Activated CD4-positive, alpha-beta memory T cell treated with anti-CD3 and anti-CD28 coated beads for 36 hours (primary cell): ENCODE measurements at places on chromosomes 13 and 19.

DNA sequence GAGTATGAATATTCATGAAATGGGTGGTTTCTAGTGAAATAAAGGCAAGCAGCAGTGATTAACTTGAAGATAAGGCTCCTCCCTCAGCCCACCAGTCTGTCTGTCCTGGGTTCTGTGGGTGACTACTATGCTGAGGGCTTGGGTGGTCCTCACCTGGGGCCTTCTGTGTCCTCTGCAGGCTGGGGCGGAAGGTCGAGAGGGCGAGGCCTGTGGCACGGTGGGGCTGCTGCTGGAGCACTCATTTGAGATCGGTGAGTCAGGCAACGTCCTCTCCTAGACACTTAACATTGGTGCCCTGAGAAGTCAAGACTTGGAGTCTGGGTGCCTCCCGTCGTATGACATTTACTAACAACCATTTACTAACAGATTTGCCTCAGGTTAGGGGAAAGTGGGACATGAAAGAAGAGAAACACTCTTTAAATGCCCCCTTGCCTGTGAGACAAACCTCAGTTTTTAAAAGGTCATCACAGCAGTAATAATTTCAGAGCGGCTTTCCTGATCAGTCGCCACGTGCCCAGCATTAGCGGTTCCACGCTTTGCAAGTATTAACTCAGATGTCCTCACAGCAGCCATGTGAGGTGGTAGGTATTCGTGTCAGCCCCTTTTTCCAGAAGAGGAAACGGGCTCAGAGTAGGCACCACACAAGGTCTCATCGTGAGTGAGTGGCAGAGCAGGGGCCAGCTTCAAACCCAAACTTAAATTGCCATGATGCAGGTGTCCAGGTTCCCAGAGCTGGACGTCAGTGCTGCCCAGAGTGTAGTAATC is 1.3 kb upstream of the GARIN5A start:
- no peak for DNase-seq

DNA sequence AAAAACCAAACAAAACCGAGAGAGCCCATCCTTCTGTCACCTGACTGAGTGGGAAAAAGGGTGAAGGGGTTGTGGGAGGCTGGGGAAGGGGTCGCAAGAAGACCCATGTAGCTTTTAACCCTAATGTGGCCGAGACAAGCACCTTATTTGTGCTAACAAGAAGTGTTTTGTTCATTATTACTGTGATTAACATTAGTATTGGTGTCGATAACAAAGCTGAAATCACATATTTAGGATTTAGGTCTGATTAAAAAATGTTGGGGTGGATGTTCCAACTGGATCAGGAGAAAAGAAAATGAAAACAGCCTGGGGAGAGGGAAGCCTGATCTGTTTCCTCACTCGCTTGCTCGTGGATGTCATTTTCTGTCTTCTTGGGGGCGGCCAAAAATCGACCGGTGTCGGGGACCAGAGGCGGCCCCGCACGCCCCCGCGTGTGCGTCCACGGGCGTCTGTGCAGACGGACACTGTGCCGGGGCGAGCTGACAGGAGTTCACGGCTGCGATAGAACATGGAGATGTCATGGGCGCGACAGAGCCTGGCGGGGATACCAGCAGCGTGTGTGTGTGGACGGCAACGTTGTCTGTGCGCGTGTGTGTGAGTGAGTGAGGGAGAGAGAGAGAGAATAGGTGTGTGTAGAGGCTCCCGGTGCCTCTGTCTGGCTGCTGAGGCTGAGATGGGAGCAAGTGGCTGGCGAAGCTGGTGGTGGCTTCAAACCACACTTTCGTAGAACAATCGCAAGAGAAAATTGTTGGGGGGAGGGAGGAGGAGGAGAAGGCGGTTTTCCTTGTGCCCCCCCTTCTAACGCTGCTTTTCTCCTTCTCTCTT is 29.1 kb downstream of the NFIX start:
- DNase-seq = no peak

DNA sequence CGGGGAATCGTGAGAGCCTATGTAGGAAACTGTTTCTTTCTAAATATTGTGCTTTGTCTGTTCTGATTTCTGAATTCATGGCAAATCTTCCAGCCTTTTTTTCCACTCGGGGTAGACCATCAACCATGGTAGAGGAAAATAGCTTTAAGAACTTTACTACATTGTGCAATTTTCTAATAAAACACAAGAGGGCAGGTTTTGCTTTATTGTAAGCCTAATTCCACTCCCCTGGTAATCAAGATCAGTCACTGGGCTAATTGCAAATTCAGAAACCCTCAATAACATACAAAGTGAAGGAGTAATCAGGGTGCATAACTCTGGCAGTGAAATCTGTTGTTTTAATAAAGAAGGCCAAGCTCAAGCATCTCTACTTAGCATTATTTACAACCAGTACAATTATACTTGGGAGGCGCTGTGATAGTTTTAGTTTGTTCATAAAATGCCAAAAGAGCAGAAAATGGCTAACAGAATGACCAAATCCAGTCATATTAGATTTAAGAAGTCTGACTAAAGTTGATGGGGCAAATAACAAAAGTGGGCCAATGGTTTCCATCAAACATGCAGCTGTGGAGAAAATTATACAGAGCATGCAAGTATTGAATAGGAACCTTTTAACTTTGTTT is 43.8 kb downstream of the DCT start:
- no peak for DNase-seq

GRCh38 chr13:48571126-48571913 is 38.4 kb upstream of the RCBTB2 start:
- no peak for DNase-seq

GRCh38 chr19:43562698-43563241 is 12.6 kb downstream of the XRCC1 start:
- DNase-seq = peak; percentile 86

DNA sequence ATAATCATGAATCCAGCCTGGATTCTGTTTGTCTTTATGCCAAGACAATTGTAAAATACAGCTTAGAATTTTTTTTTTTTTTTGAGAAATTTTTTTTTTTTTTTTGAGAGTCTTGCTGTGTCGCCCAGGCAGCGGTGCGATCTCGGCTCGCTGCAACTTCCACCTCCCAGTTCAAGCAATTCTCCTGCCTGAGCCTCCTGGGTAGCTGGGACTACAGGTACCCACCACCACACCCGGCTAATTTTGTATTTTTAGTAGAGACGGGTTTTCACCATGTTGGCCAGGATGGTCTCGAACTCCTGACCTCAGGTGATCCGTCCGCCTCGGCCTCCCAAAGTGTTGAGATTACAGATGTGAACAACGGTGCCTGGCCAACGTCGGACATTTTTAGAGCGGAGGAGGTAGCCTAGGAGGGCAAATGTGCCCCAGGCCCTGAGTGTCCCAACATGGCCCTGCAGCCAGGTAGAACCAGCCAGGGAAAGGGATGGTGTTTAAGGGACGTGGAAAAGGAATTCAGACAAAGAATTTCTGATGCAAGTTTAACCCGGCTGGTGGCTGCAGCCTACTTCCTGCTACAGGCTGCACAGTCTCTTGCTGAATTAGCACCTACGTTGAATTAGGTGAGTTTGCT is 89.8 kb downstream of the GNG7 start:
- DNase-seq = no peak

DNA sequence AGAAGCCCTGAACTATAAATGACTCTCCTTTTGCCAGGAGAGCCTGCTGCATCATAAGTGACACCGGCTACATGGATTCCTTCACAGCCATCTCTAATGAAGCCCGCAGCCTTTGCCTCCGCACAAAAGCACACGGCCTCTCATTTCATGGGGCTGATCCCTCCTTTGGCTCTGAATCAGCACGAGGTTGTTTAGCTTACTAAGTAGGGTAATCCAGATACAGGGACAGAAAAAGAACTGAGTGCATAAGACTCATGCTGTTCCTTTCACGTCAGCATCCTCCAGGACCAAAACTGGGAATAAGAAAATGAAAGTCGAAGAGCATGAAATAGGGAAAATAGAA is 136.3 kb downstream of the DCT start:
- DNase-seq = no peak

- no peak for DNase-seq
Observed at GRCh38 chr13:33079960-33080359, 63.7 kb downstream of the KL start.

DNA sequence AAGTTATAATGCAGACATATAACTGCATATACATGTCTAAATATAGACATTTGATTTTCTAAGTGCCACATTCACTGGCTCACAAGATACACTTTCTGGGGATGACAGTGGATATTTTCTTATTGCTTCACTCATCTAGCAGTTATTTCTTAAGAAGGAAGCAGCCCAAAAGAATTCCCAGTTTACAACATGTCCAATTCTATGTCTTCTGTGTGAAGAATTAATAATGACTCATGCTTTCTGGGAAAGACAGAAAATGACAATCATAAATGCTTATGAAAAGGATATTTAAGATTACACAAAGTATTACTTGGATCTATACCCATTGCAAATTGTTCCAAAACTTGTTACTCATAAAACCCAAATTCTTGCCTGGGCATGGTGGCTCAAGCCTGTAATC is 543.4 kb downstream of the SUCLA2 start:
- DNase-seq = no peak

- DNase-seq = no peak
Observed at GRCh38 chr13:38662362-38662761, 24.5 kb upstream of the FREM2 start.

- peak; percentile 83 for DNase-seq
Observed at GRCh38 chr19:588093-588740, 1.5 kb upstream of the HCN2 start.

GRCh38 chr13:86681223-86681622 is 882.0 kb upstream of the SLITRK6 start:
- no peak for DNase-seq

GRCh38 chr13:113907635-113908617 is 44.0 kb upstream of the GAS6 start:
- DNase-seq = no peak

GRCh38 chr19:31349160-31349881 is at the start of gene TSHZ3:
TSS of gene TSHZ3 (minus strand) at chr19:31349436. CDS start at chr19:31349219, 217 bp downstream.
- peak; percentile 67 for DNase-seq

- peak; percentile 21 for DNase-seq
Observed at GRCh38 chr19:38676023-38676877, 28.8 kb downstream of the ACTN4 start.

DNA sequence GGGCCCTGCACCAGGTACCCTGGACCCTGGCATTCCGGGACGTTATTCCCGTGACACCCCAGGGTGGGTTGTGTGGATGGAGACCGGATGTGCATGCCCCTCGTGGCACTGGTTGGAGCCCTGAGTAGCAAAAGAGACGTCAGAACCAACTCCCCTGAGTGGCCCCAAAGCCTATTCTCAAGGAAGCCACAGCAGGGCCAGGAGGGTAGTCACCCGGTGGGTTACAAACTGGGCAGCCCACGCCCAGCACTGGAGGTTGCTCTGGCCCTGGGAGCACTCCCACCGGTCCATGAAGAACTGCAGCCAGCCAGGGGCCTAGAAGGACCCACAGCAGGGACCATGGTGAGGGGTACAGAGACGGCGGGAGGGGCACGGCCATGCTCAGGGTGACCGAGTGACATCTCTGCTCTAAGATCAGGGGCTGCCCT is 7.5 kb downstream of the KLF16 start:
- DNase-seq = peak; percentile 71

DNA sequence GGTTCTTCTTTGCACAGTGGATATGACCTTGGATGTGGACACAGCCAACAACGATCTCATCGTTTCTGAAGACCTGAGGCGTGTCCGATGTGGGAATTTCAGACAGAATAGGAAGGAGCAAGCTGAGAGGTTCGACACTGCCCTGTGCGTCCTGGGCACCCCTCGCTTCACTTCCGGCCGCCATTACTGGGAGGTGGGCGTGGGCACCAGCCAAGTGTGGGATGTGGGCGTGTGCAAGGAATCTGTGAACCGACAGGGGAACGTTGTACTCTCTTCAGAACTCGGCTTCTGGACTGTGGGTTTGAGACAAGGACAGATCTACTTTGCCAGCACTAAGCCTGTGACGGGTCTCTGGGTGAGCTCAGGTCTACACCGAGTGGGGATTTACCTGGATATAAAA is 9.4 kb downstream of the RFPL4AL1 start:
- no peak for DNase-seq

DNA sequence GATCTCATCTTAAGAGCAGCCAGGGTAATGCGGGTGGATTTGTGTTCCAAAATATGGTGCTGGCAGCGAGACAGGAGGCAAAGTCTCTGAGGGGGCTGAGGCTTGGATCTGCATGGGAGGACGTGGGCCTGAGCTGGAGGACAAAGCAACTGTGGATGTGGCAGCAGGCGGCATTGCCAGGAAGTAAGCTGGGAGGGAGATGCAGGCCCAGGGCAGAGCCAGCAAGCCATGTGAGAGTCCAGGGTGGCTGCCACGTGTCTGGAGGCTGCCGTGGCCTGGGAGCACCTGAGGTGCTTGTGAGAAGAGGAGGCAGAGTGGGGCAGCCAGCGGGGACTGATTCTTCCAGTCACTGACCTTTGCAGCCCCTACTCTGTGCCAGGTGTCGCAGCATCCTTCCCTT is 52.0 kb downstream of the DPF1 start:
- DNase-seq = no peak

DNA sequence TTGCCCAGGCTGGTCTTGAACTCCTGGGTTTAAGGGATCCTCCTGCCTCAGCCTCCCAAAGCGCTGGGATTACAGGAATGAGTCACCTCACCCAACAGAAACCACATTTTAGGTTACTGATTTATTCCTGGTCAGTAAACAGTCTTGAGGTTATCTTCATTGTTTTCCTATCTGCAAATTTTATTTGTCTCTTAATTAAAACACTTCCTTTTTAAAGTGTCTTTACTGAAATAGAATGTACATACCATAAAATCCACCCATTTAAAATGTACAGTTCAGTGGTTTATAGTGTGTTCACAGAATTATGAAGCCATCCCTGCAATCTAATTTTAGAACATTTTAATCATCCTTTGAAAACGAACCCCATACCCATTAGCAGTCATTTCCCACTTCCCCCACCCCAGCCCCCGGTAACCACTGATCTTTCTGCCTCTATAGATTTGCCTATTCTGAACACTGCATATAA is 63.0 kb downstream of the MAP4K1 start:
- peak; percentile 59 for DNase-seq

GRCh38 chr13:40640202-40640601 is 26.2 kb downstream of the FOXO1 start:
- DNase-seq = no peak

DNA sequence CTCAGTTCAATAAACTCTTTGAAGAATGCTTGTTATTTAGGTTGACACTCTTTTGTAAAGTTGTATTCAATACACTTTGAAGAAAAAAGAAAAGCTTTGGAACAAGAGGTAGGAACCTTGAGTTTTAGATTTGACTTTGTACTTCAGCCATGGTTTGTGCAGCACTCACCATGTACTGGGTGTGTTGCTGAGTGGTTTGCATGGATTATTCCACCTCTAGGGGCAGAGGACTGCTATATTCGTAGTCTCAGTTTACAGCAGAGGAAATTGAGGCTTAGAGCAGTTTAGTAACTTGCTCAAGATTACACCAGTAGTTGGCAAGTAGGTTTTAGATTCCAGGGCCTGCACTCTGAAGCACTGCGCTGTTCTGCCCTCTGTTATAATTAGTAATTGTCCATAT is 68.8 kb downstream of the DNAJC3 start:
- DNase-seq = no peak

GRCh38 chr13:54183166-54183565 is 1154.6 kb downstream of the OLFM4 start:
- DNase-seq = no peak

DNA sequence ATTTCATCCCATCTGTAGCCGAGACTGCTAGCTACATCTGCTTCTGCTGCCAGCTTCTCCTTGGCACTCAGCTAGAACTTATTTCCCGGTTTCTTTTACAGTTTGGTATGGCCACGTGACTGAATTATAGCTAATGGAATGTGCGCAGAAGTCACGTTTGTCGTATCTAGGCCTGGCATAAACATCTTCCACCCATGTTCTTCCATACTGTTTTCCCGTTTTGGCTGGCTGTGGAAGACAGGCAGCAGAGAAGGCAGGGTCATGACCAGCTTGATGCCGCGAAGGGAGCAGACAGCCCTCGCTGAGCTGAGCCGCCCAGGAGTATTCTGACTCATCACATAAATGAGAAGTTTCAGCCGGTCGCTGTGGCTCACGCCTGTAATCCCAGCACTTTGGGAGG is 186.7 kb downstream of the RFC3 start:
- DNase-seq = no peak
